ENCODE measurements at places on chromosomes 2 and 18. TPM values are rescaled to one million over a fixed set of nuclear protein-coding genes. Genes with fewer than 3 reads are reported as not detected.

The KLHL30 gene
- not detected for total RNA-seq

The CYRIA gene
- 0.74 TPM for total RNA-seq

The TUBB8B gene
- not detected for total RNA-seq

The CRYGD gene
- not detected for total RNA-seq

The ONECUT2 gene
- under 0.01 TPM for total RNA-seq

The ADGRF3 gene
- total RNA-seq: not detected

The CCL20 gene
- total RNA-seq: 2.2 TPM

The MPPE1 gene
- 13.1 TPM for total RNA-seq

The ASXL3 gene
- 0.45 TPM for total RNA-seq

The SERPINB8 gene
- total RNA-seq: 7.4 TPM

The AKAIN1 gene
- not detected for total RNA-seq

The SGPP2 gene
- total RNA-seq: 0.17 TPM

The STK17B gene
- 21.7 TPM for total RNA-seq

Data from bronchus fibroblast of lung (primary cell).